ENCODE measurements at places on chromosomes 12 and 14. TPM values are rescaled to one million over a fixed set of nuclear protein-coding genes. Genes with fewer than 3 reads are reported as not detected.

The PIP4K2C gene
- 34.2 TPM for polyA plus RNA-seq

The HELB gene
- polyA plus RNA-seq, result 0.38 TPM

The TMEM30B gene
- 0.15 TPM for polyA plus RNA-seq

The USP44 gene
- polyA plus RNA-seq, result 0.18 TPM

DNA sequence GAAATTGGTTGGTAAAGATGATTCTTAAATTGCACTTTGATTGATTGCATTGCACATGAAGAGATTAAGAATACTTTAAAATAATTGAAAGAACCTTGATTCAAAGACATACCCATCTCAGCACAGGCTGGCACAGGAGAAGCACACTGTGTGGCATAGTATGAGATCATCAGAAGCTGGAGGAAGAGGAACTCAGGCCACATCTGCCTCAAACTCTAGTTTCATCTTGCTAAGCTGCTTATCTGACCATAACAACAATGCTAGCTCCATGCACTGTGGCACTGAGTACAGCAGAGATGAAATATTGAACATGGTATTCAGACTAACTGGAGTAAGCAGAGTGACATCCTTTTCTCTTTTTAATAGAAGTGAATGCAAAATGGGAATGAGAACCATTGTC lies 99.1 kb downstream of the TBC1D30 start:
- DNase-seq, result no peak

GRCh38 chr12:98998697-98999299 lies 353.7 kb downstream of the APAF1 start:
- peak; percentile 55 for DNase-seq

DNA sequence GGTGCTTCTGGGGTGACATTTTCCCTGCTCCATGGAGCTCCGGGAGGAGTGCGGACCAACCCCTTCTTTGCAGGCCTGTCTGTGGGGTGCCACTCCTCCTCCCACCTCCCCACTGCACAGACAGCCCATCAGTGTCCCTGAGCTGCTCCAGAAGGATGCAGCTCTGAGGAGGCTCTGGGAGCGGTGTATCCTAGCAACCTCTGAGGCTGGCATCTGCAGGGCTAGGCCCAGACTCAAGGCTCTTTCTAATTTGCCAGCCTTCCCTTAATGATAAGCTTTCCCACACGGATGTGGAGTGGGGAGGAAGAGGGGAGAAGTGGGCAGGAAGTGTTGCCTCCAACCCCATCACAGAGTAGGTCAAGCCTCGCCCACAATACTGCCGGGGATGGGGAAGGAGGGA lies 59.7 kb downstream of the CALM1 start:
- no peak for DNase-seq

- peak; percentile 69 for DNase-seq
Measured at GRCh38 chr12:13390381-13390861, 193.9 kb downstream of the EMP1 start.

DNA sequence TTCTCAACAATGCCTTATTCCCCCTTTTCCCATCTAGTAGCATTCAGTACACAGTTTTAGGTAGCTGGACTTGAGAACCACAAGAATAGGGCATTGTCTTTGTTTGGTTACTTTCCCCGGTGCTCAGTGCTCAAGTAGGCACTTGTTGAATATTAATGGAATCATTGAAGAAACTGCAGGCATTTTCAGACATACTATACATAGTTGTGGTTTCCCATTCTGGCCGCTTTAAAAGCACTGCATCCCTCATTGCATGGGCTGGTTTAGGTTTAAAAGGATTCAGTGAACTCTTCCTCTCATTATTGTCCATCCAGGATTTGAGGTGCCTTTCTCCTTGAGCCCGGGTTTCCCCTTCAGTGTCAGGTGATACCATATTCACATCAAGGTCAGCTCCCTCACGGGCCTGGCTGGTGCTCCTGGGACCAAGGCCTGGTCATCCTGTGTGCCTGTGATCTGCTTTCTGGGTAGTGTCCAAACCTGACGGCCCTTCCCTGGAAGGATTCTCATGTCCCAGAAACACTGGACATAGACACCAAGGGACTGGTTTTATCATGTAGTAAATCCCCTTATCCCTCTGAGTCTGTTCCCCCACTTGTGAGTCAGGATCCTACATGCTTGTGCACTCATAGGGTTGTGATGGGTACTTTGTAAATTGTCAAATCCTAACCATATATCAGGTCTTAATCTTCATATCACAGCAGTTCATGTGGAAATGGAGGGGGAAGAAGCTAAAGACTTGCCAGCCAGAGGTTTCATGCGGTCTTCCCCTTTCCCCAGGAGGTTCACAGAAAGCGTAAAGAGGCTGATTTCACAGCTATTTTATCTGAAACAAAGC lies 7.4 kb downstream of the TCP11L2 start:
- DNase-seq, result no peak

DNA sequence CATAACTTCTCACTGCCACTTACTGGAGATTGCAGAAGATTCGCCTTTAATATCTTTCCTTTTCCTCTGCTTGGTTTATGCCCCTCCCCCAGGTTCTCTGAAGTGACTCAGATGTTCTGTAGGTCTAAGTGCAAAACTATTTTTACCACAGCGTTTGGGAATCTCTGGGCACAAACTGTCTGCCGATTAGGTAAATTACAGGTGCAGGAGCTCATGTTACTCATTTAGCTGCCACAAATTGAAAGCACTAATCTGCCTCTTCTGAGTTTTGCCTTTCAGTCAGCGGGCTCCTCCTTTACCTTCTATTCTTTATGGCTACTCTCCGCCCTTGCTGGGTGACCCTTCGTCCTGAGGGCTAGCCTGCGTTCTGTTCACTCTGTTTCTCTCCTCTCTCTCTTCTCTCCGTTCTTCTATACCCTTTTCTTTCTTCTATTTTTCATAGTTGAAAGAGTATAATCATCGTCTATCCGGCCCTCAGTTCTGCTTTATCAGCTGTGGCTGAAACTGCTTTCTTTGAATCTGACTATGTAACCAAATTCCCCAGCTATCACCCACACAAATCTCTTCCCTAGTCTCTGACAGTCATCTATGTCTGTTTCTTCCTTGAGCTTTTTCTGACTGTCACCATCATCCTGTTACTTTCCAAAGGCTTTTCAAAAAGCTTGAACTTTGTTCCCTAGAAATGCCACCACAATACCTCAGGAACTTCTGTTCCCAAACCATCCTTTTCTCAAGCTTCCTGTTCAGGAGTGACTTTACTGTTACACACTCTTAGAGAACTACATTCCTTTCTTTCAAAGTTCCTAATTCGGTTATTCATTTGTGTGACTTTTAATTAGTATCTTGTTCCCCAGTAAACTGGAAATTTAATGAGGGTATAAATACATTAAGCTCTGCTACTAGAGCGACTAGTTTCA lies 4.3 kb upstream of the MYF6 start:
- no peak for DNase-seq

DNA sequence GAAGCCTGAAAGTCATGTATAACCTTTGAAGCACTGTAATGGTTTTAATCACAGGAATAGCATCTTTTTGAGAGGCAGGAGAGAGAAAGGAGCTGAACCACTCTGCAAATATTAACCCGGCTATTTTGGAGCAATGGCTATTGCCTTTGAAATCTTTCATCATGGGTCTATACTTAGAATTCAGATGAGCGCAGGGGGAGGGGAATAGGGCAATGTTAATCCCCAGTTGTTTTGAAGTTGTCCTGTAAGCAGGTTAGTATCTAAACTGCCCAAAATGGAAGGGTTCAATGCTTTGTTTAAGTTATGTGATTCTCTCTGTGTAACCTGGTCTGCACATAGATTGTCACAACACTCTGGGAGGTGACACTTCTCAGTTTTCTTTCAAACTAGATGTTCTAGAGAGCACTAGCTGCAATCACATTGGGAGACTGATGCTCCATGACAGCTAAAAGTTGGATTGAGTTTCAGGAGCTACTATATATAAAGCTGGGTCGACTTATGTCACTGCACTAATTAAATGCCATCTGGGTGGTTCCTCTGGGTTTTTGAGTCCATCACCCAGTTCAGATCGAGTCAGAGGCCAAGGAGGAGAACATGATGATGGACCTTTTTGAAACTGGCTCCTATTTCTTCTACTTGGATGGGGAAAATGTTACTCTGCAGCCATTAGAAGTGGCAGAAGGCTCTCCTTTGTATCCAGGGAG lies at the start of gene MYF6:
MYF6 (plus strand) TSS at position 509 of the 704 bp plus-strand sequence; CDS start at position 595, 86 bp downstream.
- no peak for DNase-seq

The ITGB7 gene
- 0.25 TPM for polyA plus RNA-seq

The PLXNC1 gene
- 0.28 TPM for polyA plus RNA-seq

The BCL11B gene
- not detected for polyA plus RNA-seq

DNA sequence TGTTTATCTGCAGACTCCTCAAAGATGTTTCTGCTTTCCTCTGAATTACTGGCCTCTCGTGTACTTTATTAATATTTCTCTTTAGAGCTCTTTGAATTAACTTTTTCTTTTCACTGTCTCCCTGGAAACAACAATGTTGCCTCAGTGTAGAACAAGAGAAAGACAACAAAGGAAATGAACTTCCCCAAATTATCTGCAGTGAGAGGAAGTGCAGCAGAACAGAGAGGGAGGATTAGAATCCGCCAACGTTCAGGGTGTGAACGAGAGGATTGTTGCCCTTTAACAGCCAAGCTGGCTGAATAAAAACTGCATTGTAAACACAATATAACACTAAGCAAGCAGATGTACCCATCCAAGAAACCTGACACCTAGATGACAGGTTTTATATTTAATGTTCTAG lies 375.9 kb downstream of the GALC start:
- no peak for DNase-seq

- DNase-seq, result peak; percentile 25
Measured at GRCh38 chr12:49276304-49277290, 11.7 kb downstream of the TUBA1C start.

DNA sequence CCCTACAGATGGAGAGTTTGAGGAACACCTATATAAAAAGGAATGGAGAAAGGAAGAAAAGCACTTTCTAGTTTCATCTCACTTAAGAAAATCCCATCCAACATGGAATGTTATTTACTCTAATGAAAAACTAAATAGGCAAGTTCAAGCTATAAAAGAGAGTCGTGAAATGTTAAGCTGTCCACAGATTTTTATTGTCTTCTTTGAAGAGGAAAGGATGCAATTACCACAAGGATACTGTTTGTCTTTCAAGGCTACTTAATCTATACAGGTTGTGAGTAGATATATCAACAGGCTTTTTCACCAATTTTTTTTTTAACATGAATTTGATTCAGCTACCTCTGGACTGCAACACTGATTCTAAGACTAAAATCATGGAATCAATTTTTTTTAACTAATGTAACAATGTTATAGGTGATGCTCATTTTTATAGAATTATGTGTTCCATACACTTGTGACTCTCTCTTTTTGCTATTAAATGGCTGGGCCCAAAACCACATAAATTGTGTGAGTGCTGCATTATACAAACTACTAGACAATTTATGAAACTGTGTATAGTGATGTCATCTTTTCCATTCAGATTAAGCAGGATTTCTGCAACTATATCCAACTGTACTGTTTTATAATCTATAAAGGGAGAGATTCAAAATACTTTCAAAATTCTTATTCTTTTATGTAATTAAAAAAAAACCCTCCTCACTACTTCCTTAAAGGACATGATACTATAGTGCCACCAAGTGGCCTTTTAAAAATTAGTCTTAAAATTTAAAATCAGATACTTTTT lies 26.8 kb upstream of the BMAL2 start:
- peak; percentile 24 for DNase-seq

DNA sequence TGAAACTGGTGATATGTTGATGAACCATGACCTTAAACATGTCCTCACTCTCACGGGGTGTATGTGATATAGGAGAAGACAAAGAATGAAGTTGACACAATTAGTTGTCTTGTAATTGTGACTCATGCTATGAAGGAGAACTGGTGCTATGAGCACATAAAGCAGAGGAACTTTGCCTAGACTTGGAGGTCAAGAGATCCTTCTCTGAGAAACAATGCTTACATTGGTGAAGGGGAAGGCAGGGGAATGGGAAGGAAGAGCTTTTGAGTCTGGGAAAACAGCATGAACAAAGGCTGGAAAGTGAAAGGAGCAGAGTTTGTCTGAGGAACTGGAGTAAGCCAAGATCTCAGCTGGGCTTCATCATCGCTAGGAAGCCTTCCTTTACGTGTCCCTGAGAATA lies 83.2 kb downstream of the MYRFL start:
- no peak for DNase-seq

The IL22 gene
- polyA plus RNA-seq, result not detected

The CEP170B gene
- polyA plus RNA-seq, result 11.0 TPM

- DNase-seq, result no peak
Measured at GRCh38 chr12:20374795-20375194, 6.5 kb downstream of the PDE3A start.

The SSTR1 gene
- polyA plus RNA-seq, result 0.08 TPM

The ACOT4 gene
- 0.13 TPM for polyA plus RNA-seq

DNA sequence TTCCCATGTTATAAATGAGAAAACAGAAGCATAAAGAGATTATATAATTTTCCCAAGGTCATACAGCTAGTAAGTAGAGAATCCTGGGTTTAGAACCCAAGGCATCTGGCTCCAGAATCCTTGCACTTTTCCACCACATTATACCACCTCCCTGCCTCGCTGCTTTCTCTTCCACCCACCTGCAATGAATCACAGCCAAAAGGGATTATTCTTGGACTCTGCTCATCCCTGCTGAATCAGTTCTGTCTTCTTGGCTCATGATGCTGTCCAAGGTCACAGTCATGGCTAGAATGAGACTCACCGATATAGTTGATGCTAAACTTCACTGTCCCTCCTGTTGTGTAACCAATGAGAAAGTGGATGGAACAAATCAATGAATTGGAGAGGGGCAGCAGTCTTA lies 356.6 kb downstream of the FUT8 start:
- no peak for DNase-seq

DNA sequence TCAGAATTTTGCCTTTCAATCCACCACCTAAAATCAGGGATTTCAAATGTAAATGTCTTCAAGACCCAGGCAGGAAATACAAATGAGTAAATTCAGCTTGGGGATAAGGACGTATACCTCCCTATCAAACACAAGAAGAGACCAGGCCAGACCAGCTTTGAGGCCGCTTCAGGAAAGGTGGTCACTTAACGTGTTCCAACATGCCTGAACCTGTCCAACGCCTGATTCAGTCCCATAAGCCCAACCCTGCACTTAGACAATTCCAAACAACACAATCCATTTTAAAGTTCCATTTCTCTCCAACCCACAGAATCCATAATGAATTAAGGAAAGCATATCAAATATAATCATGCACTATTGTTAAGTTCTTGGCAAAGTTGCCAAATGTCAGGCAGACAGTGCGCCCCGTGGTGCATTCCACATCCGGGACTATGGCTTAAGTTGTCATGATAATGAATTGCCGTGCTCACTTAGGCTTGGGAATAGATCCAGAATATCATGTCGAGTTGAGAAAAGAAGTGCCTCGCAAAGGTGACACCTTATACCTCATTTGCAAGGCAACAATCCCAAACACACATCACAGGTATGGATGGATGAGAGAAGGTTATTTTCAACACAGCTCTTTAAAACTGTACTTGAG lies 35.5 kb downstream of the CCDC60 start:
- DNase-seq, result no peak

DNA sequence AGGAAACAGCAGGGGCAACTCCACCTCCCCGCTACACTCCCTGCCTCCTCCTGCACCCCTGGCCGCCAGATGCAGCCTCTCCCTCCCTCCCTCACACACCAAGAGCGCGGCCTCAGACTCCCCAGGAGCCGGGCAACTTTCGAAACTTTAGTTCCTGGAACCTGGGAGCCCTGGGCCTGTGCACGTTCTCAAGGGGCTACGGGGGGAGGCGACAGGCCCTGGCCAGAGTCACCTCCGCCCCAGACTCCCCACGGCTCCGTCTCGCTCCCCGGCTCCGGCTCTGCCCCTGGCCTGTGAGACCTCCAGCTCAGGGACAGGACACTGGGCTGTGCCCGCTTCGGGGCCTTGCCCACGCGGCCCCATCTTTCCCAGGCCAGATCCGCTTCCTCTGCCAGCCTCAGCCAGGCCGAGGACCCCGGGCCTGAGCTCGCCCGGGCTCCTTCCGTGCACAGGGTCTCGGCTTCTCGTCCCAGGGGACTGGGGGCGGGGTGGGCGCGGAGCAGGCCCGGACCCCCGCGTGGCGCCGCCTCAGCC lies 5.5 kb downstream of the AMN start:
- no peak for DNase-seq

Measured in SK-N-SH (cell line).